Cardiac fibroblast (primary cell): ENCODE measurements at places on chromosomes 11 and 22.

- no peak for DNase-seq
Observed at GRCh38 chr11:78676026-78676557, 101.4 kb upstream of the NARS2 start.

GRCh38 chr11:33669598-33670249 lies 30.9 kb downstream of the C11orf91 start:
- DNase-seq, result no peak

- DNase-seq, result no peak
Observed at GRCh38 chr11:63847363-63847762, 8.5 kb downstream of the MARK2 start.

DNA sequence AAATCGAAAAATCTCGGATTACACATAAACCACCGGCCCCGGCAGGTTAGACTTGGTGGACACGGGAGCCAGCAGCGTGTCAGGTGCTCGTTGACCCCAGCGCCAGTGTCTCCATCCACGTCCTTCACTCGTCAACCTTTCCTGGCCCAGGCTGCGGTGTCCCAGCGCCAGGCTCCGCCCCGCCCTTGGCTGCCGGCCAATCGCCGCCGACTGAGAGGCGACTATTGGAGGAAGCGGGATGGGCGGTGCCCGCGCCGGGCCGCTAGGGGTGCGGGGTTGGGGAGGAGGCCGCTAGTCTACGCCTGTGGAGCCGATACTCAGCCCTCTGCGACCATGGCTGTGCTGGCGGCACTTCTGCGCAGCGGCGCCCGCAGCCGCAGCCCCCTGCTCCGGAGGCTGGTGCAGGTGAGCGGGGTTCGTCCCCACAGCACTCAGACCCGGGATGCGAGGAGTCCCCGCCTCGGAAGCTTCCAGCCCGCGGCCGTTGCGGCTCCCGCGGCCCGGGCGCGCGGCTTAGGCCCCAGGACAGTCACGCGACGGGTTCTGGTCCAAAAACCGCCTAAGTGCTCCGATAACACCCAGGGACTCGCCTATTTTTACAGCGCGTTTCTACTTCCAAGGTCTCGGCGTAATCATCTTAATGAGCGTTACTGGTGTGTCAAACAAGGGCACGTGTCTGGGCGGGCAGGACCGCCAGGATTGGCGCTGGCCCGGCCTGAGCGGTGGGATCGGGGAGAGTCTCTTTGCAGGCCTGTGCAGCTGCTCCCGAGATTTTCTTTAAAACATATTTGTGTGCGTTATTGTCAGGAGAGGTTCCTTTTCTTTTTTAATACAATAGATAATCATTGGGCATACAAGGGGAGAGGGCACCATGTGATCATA lies at the start of gene ACAT1:
Gene ACAT1 (plus strand): TSS at position 294 of the 882 bp plus-strand sequence. CDS start 40 bp downstream, at position 334.
- DNase-seq, result peak; percentile 92

DNA sequence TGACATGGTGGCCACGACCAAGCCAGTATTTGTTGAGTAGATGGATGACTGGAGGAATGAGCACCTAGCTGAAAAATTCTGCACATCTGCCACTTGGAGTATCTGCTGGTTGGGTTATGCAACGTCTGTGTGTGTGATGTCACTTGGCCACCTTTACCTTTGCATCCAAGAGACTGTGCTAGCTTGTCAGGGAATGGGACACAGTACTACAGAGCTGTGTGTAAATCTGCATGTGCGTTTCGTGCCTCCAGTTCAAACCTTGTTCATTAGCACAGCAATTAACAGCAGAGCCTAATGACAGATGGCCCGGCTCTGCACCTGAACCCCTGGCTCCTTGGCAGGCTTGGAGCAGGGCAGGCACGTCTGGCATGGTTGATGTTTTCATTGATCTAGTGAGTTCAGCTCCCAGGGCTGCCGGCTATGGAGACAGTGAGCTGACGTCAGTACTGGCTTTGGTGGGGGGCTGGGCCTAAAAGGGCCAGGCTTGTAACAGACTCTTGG lies 188.4 kb upstream of the NAV2 start:
- peak; percentile 29 for DNase-seq

DNA sequence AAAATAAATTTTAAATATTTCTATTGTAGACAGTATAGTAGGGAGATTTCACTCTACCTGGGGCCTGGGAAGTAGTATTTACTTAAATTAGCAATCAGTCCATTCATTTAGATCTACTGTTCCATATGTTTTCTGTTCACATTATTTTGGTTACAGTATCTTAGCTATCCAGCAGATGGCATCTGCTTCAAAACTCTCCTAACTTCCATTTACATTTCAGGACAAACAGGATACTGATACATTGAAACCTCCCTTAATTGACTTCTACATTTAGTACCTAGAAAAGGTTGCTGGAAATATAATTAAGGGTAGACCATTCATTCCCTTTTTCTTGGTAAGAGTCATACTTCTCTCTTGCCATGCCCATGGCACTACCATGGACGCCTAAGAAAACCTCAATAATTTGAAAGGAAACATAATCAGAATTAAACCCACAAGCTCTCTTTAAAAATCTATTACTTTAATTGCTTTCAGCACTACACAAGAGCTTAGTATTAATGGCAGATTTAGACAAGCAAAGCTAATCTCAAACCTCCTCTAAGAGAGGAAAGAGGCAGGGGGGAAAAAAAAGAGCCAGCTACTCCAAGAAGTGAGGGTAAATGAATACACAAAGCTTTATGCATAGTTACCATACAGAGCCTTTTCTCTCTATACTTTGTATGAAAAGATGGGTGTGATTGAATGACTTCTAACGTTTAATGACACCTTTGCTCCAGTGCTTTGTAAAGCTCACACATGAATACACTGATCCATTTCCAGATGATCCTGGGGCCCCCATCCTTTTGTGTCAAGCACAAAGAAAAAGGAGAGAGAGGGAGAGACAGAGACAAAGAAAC lies 131.2 kb upstream of the MTMR2 start:
- peak; percentile 73 for DNase-seq

DNA sequence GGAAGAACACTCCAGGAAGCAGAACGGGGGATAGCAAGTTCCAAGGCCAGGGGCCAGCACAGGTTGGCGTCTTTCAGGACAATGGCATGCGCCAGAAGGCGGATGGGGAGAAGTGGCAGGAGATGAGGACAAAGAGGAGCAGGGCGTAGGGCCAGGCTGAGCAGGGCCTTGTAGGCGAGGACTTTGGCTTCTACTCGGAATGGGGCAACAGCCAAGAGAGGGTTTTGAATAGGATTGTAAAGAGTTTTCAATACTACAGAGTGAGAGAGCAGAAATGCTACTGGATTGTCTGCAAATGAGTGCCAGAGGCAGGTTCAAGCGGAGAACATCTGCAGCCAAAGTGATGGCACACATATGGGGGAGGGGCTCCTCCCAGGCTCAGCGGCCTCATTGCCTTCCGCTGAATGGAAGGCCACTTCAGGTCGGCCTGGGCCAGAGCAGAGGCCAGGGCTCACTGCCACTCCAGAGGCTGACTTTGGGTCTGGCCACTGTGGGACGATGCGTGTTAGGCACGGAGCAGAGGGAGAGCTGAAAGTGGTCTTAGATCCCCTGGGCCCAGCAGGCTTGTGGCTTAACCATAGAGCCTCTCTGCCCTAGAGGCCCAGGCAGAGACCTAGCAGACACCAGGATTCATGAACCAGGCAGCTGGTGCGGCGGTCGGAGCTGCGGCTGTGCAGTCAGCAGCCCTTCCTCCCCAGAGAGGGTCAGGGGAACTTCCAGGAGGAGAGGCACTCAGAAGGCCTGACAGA lies 118.2 kb downstream of the DSCAML1 start:
- DNase-seq, result no peak

DNA sequence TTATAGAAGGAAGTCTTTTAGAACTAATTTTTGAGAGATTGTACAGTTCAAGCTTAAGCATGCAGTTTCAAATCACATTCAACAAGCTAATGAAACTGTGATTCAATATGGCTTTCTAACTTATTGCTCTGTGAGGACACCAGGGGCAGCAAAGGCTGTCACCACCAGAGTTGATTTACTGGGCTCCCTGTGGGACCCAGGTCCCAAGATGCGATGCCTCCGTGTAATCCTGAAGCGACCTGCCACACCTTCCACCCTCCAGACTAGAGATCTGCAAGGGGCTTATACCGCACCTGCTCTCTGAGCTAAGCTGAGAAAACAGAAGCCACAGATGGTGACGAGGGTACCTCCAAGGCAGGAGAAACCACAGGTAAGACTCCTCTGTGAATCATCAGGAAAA lies 918 bp upstream of the OR51Q1 start:
- DNase-seq, result no peak

DNA sequence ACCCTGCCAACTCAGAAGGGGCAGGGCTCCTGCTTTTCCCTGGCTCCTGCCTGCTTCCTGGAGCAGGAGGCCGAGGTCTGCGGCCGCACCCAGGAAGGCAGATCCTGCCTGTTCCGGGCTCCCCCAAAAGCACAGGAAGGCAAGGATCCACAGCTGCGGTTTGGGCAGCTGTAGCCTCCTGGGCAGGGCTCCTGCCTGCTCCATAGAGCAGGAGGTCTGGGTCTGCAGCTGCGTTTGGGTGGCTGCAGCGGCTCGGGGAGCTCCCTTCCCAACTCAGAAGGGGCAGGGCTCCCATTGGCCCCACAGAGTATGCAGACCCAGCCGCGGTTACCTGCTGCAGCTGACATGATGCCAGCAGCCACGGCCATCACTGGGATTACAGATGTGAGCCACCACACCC lies 5.5 kb downstream of the UPK2 start:
- DNase-seq, result no peak

GRCh38 chr11:78472382-78472781 lies 54.8 kb upstream of the GAB2 start:
- DNase-seq, result no peak

DNA sequence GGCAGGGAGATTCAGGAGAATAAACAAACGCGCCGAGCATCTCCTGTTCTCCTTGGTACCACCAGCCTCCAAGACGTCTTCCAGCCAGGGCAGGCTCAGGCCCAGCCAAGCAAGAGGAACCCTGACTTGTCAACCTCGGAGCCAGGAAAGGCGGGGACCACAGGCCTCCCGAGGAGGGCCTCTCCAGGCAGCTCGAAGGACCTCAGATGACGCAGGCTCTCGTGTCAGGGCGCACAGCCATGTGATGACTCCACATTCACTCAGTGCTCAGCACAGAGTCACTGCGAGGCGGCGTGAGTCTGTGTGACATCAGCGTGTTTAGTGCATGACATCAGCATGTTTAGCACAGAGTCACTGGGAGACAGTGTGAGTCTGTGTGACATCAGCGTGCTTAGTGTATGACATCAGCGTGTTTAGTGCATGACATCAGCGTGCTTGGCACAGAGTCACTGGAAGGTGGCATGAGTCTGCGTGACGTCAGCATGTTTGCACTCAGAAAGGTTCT lies 241.4 kb downstream of the BRD1 start:
- no peak for DNase-seq

DNA sequence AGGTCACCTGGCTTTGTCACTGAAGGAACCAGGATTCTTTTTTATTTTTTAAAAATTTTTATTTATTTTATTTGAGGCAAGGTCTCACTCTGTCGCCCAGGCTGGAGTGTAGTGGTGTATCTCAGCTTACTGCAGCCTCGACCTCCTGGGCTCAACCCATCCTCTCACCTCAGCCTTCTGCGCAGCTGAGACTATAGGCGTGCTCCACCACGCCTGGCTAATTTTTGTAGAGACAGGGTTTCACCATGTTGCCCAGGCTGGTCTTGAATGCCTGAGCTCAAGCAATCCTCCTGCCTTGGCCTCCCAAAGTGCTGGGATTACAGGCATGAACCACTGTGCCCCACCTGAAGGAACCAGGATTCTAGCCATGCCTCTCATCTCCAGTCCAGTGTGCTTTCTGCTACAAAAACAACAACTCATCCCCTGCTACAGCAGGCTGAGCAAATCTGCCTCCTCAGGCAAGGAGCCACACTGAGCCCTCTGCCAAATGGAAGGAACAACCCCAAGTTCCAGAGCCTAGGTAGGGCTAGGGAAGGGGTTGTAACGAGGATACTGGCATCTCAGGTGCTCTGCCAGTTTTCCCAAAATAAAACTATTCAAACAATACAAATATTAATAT lies 2.6 kb upstream of the PEX26 start:
- DNase-seq, result no peak

DNA sequence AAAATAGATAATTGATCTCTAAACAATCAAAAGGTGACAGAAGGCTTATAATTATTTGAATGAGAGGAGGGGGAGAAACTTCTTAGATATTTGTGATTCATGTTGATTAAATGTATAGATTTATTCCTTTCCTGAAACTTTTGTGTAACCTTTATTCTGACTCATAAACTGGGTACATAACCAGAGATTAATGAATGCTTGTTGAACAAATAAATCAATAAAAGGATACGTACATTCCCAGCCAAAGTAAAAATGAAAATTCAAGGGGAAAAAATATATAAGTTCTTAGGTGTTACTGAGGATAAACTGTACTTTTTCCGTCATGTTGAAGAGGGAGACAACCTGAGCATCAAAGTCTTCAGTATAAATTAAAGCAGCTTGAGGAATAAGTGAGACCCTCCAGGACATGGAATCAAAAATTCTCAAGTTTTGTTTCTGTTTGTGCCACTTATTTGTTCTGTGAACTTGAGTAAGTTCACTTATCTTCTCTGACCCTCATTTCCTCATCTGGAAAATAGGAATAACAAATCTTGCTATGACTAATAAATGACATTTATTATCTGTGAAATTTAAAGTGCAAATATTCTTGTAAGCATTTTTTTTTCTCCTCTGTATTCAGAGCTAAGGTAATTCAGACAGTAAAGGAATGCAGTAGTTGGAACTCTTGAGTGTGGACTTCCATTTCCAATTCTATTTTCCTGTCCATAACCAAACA lies 195.4 kb downstream of the METTL15 start:
- peak; percentile 14 for DNase-seq

- DNase-seq, result no peak
Observed at GRCh38 chr11:68950762-68951161, 30.0 kb downstream of the MRGPRD start.

DNA sequence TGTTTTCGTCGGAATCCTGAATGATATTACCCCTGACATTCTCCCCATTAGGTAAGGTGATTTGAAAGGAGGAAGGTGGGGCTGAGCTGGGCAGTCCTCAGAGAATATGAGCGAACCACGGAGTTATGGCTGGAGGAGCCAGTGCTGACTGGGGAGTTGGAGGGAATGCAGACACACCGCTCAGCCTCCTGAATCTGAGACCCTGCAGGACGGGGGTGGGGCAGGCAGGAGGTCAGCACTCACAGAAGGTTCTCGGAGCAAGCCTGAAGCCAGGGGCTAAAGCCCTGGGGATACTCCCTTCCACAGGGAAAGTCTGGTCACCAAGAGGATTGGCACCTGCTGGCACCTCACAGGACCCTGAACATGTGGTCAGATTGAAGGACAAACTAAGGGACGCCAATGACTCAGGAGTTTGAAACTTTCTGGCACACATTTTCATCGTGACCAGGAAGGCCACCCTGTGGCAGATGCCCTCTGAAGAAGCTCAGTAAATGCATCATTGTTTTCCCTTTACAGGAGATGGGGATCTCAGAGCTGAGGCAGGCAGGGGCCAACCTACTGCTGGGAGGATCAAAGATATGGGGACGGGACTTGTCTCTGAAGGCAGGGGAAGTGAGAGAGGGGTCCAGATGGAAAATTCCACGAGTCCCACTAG lies 26.9 kb upstream of the FCHSD2 start:
- no peak for DNase-seq

- DNase-seq, result peak; percentile 59
Observed at GRCh38 chr11:59429924-59430516, 3.8 kb upstream of the OR5A2 start.

GRCh38 chr11:30006876-30007275 lies 10.0 kb downstream of the KCNA4 start:
- no peak for DNase-seq
